A375 (cell line): ENCODE measurements at places on chromosomes 7 and 10. TPM values are rescaled to one million over a fixed set of nuclear protein-coding genes. Genes with fewer than 3 reads are reported as not detected.

The FAM237B gene
- not detected in 2 replicates for total RNA-seq

The EBF3 gene
- 16.1 and 18.5 TPM in 2 replicates for total RNA-seq

The PRKG1 gene
- 1.1 and 1.3 TPM in 2 replicates for total RNA-seq

The AKR1E2 gene
- not detected in 2 replicates for total RNA-seq

The TAS2R5 gene
- total RNA-seq, result not detected in 2 replicates

The ASB10 gene
- total RNA-seq, result not detected in 2 replicates

The RSU1 gene
- 14.3 and 15.8 TPM in 2 replicates for total RNA-seq

The ASL gene
- total RNA-seq, result 36.3 and 43.8 TPM in 2 replicates

The GSDME gene
- 20.0 and 22.8 TPM in 2 replicates for total RNA-seq

The FAM24B gene
- total RNA-seq, result 8.2 and 11.4 TPM in 2 replicates

The TFAM gene
- 50.1 and 64.4 TPM in 2 replicates for total RNA-seq

The KAZALD1 gene
- 11.8 and 15.1 TPM in 2 replicates for total RNA-seq

The SNX10 gene
- total RNA-seq, result 12.2 and 21.6 TPM in 2 replicates

The ZMIZ1 gene
- 25.6 and 28.4 TPM in 2 replicates for total RNA-seq

The UNCX gene
- not detected in 2 replicates for total RNA-seq

The PLEKHS1 gene
- total RNA-seq, result 0.04 and 0.42 TPM in 2 replicates

The SLC25A28 gene
- total RNA-seq, result 16.9 and 18.3 TPM in 2 replicates

The VWDE gene
- total RNA-seq, result 0.82 and 1.5 TPM in 2 replicates

The SGPL1 gene
- 21.6 and 22.9 TPM in 2 replicates for total RNA-seq

The AS3MT gene
- total RNA-seq, result 0.26 and 0.32 TPM in 2 replicates

The HEPACAM2 gene
- not detected in 2 replicates for total RNA-seq

The TACC2 gene
- 20.6 and 25.4 TPM in 2 replicates for total RNA-seq

The VAX1 gene
- 0.41 and 0.61 TPM in 2 replicates for total RNA-seq

The DYDC2 gene
- not detected in 2 replicates for total RNA-seq

The ANXA8 gene
- total RNA-seq, result 0.21 and 0.34 TPM in 2 replicates

The SMO gene
- 14.0 and 15.6 TPM in 2 replicates for total RNA-seq

The DLG5 gene
- 21.8 and 22.4 TPM in 2 replicates for total RNA-seq

The GRM3 gene
- total RNA-seq, result 0.11 TPM in 1 of 2 replicates, not detected in the other

The OR9A2 gene
- total RNA-seq, result 0.38 TPM in 1 of 2 replicates, not detected in the other

The CLCN1 gene
- not detected in 2 replicates for total RNA-seq

The SPACDR gene
- 0.38 and 0.61 TPM in 2 replicates for total RNA-seq

The CYP2C19 gene
- not detected in 2 replicates for total RNA-seq

The CADPS2 gene
- total RNA-seq, result 14.3 and 14.6 TPM in 2 replicates

The ANKRD61 gene
- 0.19 TPM in 1 of 2 replicates, not detected in the other for total RNA-seq

The COMMD3 gene
- total RNA-seq, result 31.3 and 35.2 TPM in 2 replicates

The EPHA1 gene
- total RNA-seq, result 0.04 and 0.24 TPM in 2 replicates

The NEUROD6 gene
- not detected in 2 replicates for total RNA-seq

The SLC26A5 gene
- total RNA-seq, result not detected in 2 replicates

The SOSTDC1 gene
- not detected in 2 replicates for total RNA-seq

The DNAJC12 gene
- total RNA-seq, result 6.4 and 9.7 TPM in 2 replicates

The VWA2 gene
- total RNA-seq, result not detected in 2 replicates

The GIMAP7 gene
- total RNA-seq, result not detected in 2 replicates

The PEX1 gene
- 12.4 and 20.9 TPM in 2 replicates for total RNA-seq

The HOXA7 gene
- not detected in 2 replicates for total RNA-seq

The TLX1 gene
- total RNA-seq, result not detected in 2 replicates

The EVX1 gene
- total RNA-seq, result not detected in 2 replicates
